ENCODE measurements at places on chromosomes 3 and 15.

DNA sequence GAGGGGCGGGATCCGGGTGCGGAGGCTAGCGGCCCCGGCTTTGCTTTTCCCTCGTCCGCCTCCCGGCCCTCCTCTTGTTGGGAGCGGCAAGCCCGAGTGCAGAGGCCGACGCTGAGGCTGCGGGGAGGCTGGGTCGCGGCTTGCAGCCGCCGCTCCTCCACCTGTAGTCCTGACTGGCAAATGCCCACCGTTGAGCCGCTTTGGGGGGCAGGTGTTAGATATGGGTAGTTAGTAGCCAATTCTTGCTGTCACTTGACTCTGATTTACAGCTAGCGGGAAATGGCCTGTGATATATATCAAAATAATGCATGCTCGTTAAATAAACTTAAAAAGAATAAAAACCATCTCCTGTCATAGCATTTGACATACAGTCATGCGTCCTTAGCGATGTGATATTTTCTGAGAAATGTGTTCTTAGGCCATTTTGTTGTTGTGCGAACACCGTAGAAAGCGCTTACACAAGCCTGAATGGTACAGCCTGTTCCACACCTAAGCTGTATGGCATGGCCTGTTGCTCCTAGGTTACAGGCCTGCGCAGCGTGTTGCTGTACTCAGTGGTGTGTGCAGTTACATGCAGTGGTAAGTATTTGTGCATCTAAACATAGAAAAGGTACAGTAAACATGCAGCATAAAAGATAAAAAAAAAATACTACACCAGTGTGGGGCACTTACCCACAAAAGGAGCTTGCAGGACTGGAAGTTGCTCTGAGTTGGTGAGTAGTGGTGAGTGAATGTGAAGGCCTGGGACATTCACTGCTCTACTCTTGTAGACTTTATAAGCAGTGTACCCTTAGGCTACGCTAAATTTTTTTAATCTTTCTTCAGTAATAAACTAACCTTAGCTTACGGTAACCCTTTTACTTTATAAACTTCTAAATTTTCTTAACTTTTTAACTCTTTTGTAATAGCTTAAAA, 873 bp downstream of the CAPN7 start:
- peak; percentile 39 for DNase-seq

DNA sequence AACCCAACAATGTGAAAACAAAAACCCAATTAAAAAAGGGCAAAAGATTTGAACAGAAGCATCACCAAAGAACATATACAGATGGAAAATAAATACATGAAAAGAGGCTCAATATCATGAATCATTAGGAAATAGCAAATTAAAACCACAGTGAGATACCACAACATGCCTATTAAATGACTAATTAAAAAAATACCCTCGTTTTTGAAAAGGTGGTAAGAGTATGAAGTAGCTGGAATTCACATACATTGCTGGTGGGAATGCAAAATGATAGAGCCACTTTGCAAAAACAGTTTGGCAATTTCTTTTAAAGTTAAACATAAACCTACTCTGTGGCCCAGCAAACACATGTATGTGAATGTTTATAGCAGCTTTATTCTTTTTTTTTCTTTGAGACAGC, 75.8 kb downstream of the B3GNT5 start:
- DNase-seq: no peak

- no peak for DNase-seq
Observed at GRCh38 chr3:34725774-34726173, 913.6 kb upstream of the ARPP21 start.

- DNase-seq: no peak
Observed at GRCh38 chr3:124035463-124036121, 43.7 kb upstream of the ROPN1 start.

DNA sequence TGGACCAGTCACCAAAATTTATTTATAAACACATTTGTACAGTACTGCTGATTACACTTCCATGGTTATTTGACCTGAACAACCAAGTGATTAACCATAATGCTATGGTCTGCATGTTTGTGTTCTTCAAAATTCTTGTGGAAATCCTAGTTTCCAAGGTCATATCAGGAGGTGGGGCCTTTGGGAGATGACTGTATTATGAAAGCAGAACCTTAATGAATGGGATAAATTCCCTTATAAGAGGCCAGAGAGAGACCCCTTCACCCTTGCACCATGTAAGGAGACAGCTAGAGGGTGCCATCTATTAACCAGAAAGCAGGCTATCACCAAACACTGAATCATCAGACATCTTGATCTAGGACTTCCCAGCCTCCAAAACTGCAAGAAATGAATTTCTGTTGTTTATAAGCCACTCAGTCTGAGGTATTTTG, 1.9 kb downstream of the SCAPER start:
- no peak for DNase-seq

DNA sequence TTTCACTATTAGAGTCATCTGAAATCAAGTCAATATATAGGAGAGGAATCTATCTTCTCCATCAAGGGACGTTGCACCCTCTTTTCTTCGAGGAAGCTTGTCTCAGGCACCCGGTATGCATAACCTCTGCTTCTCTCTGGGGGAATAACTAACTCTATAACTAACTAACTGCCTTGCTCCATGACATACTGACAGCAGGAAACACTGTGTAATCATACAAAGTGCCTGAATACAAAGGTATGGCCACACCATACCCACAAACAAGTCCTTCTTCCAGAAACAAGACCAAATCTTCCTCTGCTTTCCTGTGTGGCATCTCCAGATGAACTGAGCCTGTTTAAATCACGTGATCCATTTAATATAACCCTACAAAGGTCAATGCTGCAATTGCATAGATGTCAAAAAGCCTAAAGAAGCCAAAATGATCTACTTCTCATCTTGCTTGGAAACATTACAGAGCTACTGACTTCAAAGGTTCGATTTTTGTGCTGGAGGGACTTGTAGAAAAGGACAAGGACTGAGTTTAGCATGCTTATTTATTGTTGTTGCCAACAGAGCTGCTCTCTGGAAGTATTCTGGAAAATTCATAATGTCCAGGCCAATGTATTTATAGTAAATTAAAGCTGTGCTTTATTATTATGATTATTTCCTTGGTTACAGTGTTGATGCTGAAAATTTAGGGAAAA, 380.5 kb downstream of the FOXP1 start:
- no peak for DNase-seq

All from activated naive CD8-positive, alpha-beta T cell treated with anti-CD3 and anti-CD28 coated beads, Interleukin-2, amount 10 ng/mL, durations not matched to agents 7 days and 5 days (primary cell).